ENCODE measurements at places on chromosomes 3 and 15.

DNA sequence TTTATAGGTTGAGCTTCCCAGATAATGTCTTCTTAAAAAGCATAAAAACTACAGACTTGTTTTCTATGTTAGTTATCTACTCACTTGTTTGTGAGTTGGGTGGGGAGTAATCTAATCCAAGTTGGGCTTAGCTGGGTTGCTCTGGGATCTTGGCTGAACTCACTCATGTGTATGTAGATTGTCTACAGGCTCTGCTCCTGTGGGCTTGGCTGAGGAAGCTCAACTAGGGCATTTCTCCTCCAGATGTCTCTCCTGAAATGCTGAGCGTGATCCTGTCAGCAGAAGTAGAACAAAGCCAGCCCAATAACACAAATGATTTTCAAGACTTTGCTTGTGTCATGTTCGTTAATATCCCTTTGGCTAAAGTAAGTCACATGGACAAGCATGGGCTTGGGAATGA is 17.3 kb downstream of the KCNH8 start:
- no peak for DNase-seq

DNA sequence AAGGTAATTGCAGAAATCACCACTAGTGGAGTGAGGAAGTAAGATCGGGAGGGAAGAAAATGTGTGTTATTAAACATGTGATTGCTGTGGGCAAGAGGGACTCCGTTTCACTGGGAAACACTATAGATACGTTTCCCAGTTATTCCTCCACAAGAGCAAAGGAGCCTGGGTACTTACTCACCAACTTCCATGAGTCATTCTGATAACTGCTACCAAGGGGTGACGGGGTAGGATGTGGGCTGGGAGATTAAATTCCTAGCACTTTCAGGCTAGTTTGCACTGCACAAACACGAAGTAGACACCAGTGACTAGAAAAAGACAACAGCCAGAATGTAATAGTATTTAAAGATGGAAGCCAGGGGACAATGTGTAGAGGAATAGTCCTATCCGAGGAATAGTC is 812.9 kb upstream of the CFAP20DC start:
- DNase-seq = no peak

DNA sequence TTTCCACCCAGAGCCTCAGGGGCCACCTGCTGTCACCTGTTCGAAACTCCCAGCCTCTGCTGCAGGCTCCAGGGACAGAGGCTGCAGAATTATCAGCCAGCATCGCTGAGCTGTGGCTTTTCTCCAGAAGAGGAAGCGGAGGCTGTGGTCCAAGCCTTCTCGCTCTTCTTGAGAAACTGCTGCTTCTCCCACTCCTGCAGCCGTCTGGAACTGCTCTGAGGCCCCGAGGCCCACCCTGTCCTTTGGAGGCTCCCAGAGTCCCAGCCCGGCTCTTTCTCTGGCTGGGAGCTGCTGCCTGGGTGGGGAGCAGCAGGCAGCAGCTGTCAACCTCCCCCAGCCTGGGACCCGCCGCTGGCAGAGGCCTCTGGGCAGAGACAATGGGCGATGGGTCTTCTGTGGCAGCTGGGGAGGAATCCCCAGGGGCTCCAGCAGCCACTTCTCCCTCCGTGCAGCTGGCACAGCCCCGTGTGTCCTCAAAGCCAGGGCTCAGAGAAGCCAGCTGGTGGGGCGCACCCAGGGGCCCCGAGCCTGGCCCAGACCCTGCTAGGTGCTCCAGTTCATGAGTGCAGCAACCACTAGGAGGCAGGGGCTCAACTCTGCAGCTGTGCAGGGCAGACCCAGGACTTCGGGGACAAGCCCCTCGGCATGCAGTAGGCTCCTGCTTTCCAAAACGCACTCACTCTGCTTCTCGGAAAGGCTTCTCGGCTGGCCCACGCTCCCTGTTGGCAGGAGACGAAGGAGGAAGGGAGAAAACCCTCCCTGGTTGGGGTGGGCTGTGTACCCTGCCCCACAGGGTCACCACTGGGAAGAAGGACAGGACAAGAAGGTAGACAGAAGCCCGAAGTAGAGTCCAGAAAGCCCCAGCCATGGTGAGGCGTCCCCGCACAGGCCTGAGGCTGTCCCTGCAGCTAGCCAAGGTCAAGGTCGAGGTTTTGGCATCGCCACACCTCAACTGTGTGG is 49.9 kb upstream of the FURIN start:
- no peak for DNase-seq

- DNase-seq = no peak
Observed at GRCh38 chr15:23403550-23403949, 43.5 kb downstream of the GOLGA6L2 start.

GRCh38 chr3:185280572-185281365 is 26.9 kb upstream of the EHHADH start:
- DNase-seq = no peak

DNA sequence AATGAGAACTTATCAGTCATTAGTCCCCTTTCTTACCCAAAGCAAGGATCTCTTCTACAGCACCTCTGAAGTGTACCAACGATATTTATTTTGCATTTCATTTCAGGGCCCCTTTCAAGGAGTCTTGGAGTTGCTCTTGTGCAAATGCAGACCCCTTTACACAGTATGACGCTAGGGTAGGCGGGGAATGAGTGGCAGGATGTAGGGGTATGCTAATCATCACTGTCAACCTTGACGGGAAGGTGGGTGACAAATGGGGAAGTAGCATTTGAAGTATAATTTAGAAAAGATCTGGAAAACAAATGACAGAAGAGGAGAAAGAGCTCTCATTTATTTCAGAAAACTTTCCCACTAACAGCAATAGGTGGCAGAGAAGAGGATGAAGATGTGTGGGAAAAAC is 94.4 kb downstream of the LRRN1 start:
- DNase-seq = no peak

All from activated CD4-positive, CD25-positive, alpha-beta regulatory T cell treated with anti-CD3 and anti-CD28 coated beads, Interleukin-2, amount 50 U/mL, for 16 hours (primary cell).